ENCODE measurements at places on chromosomes 2 and 18. TPM values are rescaled to one million over a fixed set of nuclear protein-coding genes. Genes with fewer than 3 reads are reported as not detected.

PRKAG3 gene
- total RNA-seq: not detected

DNA sequence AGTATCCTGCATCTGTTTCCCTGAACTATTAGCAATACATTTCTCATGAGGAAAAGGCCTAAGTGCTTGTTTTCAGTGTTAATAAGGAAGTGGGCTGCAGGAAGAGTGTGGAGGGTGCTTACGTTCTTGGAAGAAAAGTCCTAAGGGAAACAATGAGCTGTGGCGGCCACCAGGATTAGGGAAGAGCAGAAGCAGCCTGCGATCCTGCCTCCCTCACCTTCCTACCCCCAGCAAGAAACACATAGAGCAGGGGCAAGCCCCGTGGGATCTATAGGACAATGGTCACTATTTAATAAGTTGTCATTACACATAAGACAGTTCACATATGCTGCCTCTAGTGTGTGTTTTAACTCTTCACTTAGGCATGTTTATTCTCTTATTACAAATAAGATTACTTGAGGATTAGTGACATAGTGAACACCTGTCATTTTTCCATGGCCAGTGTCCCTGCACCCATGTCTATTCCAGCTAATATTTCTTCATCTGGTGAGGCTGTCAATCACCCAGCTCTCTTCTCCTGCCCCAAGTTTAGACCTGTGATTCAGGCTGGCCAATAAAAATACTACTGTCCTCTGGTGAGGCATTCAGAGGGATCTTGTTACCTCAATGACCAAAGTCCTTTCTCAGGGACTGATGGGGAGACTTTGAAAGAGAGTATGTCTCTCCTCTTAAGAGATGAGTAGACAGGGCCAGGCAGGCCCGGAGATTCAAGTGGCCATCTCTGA, 510.9 kb upstream of the CELF4 start:
- no peak for DNase-seq

RSAD2 gene
- total RNA-seq: 4.5 TPM

DNA sequence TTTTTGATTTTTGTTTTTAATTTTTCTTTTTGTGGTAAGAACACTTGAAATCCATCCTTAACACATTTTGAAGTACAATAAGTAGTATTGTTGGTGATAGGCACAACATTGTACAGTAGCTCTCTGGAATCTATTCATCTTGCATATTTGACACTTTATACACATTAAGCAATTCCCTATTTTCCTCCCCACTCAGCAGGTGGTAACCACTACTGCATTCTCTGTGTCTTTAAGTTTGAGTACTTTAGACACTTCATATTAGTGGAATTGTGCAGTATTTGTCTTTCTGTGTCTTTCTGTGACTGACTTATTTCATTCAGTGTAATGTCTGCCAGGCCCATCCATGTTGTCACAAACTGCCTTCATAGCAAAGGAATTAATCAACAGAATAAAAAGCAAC, 471.7 kb upstream of the CDH20 start:
- DNase-seq: no peak

- no peak for DNase-seq
These were observed 2.1 kb downstream of the KIDINS220 start for GRCh38 chr2:8835279-8835678.
